ENCODE measurements at places on chromosomes 16 and 17.

- peak; percentile 65 for DNase-seq
Observed at GRCh38 chr17:6831661-6832263, at the start of gene TEKT1. Gene TEKT1 (minus strand): TSS chr17:6831729. CDS start chr17:6830376, 1,353 bp downstream.

DNA sequence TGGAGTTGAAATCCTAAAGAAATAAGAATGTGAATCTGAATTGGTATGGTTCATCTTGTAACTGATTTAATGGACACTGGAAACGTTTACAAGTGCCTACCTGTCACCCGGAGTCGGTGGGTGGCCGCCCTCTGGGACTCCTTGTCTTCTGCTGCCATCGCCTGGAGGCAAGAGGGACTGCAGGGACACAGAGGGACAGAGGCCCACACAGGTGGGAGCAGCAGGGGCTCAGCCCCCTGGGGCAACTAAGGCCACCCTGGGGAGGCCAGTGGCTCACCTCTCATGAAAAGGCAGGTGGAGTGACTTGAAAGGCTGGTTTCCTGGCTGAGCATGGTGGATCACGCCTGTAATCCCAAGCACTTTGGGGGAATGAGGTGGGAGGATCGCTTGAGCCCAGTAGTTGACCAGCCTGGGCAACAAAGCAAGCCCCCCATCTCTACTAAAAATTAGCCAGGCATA lies 23.2 kb downstream of the TMEM92 start:
- peak; percentile 66 for DNase-seq

DNA sequence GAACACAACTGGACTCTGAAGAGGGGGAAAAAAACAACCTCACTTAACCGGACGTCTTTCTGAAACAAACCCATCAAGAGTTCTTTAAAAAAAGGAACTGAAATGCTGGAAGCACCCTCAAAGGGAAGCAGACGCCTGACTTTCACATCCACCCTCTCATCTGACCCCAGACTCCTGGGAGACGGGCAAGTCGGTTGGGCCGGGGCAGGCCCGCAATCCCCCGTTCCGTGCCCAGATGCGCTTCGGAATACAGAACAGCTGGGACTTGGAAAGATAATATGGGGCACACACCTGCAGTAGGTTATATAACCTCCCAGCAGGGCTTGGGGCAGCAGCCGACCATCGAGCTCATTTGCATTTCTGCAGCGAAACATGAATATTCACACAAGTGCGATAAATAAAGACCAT lies 3.7 kb downstream of the ARHGAP27 start:
- no peak for DNase-seq

- DNase-seq: peak; percentile 66
Observed at GRCh38 chr16:80899809-80900592, 95.6 kb upstream of the CDYL2 start.

DNA sequence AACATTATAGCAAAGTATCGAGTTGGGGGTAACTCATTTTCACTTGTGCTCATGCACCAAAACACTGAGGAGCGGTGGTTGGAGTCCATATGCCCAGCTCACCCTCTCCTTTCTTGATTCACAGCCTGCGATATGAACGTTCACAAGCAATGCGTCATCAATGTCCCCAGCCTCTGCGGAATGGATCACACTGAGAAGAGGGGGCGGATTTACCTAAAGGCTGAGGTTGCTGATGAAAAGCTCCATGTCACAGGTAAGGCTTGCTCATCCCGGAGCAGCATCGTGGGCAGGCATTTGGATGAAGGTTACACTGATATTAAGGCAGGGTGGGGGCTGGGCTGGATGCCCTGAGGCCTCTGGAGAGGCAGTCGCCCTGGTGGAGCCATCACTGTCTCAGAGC lies 189.7 kb upstream of the CACNG5 start:
- no peak for DNase-seq

GRCh38 chr17:65346166-65346565 lies 209.0 kb downstream of the RGS9 start:
- no peak for DNase-seq

DNA sequence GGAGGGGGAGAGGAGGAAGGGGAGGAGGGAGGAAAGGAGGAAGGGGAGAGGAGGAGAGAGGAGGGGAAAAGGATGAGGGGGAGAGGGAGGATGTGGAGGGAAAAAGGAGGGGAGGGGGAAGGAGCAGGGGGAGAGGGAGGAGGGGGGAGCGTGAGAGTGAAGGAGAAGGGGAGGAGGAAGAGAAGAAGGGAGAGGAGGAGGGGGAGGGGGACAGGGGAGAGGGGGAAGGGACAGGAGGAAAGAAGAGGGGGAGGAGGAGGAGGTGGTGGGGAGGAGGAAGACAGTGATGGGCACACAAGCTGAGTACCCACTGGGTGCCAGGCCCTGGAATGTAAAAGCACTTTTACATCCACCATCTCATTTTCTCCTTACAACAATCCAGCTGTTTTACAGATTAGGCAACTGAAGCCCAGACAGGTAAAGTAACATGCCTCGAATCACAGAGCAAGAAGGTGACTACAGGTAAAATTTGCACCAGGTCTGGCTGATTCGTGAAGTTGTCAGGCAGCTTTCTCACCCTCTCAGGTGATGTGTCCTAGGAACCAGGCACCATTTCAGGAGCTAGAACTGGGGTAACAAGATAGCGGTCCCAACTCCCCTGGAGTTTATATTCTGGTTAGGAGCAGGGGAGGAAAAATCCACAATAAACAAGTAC lies 10.0 kb upstream of the LITAF start:
- no peak for DNase-seq

DNA sequence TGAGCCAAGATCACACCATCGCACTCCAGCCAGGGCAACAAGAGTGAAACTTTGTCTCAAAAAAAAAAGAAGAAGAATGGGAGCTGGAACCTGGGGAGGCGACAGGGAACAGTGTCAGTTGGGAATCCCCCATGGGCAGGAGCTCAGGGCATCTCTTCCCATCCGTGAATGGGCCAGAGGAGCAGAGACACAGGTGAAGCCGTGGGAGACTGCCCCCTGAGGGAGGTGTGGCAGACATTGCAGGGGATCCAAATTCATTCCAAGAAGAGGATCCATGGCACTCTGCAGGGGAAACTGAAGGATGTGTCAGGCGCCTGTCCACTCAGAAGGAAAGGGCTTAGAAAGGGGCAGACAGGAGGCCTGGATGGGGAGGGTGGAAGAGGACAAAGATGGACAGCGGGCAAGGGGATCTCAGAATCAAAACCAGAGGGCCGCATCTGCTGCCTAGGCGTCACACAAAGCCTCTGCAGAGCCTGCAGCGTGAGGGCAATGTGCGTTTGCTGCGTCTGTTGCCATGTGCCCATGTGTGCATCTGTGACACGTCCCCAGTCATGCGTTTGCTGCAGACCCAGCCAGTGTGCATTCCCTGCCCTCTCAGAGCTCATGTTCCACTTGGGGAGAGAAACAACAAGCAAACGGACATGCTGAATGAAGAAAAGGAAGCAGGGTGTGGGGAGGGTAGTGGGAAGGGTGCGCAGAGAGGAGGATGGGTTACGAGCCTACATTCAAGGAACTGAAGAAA lies 30.6 kb upstream of the TNRC6C start:
- no peak for DNase-seq
